ENCODE measurements at places on chromosomes 2 and 18. TPM values are rescaled to one million over a fixed set of nuclear protein-coding genes. Genes with fewer than 3 reads are reported as not detected.

LHCGR gene
- not detected for total RNA-seq

TMEM150A gene
- 6.6 TPM for total RNA-seq

GALNT3 gene
- 7.8 TPM for total RNA-seq

DOK6 gene
- total RNA-seq, result 94.5 TPM

TRIP12 gene
- total RNA-seq, result 300 TPM

NEU4 gene
- total RNA-seq, result 0.63 TPM

GNAL gene
- 59.8 TPM for total RNA-seq

CD8B2 gene
- not detected for total RNA-seq

CROCC2 gene
- total RNA-seq, result under 0.01 TPM

DYNC1I2 gene
- total RNA-seq, result 365 TPM

MYOM1 gene
- total RNA-seq, result 2.2 TPM

UGT1A3 gene
- total RNA-seq, result not detected

METTL4 gene
- 25.4 TPM for total RNA-seq

C1QL2 gene
- 1.6 TPM for total RNA-seq

COL4A3 gene
- 2.5 TPM for total RNA-seq

ING5 gene
- 47.9 TPM for total RNA-seq

ALPI gene
- not detected for total RNA-seq

TMEM247 gene
- total RNA-seq, result not detected

BMP10 gene
- total RNA-seq, result not detected

PLEKHH2 gene
- 12.5 TPM for total RNA-seq

RBM45 gene
- total RNA-seq, result 30.7 TPM

VSNL1 gene
- total RNA-seq, result 19.7 TPM

HOXD9 gene
- not detected for total RNA-seq

KIF5C gene
- 398 TPM for total RNA-seq

DSG4 gene
- total RNA-seq, result not detected

SCG2 gene
- total RNA-seq, result 50.7 TPM

SLC25A52 gene
- total RNA-seq, result 0.94 TPM

CNOT9 gene
- 53.8 TPM for total RNA-seq

KHK gene
- 6.9 TPM for total RNA-seq

PID1 gene
- total RNA-seq, result 36.9 TPM

CHRND gene
- not detected for total RNA-seq

NPAS2 gene
- total RNA-seq, result 10.6 TPM

PLGLB2 gene
- total RNA-seq, result 5.9 TPM

INO80D gene
- total RNA-seq, result 40.7 TPM

MAIP1 gene
- total RNA-seq, result 26.9 TPM

GBX2 gene
- total RNA-seq, result not detected

GPR45 gene
- 0.94 TPM for total RNA-seq

PLA2R1 gene
- total RNA-seq, result 2.2 TPM

GRHL1 gene
- total RNA-seq, result 5.9 TPM

CIB4 gene
- not detected for total RNA-seq

RPL31 gene
- 759 TPM for total RNA-seq

IL1RL1 gene
- total RNA-seq, result not detected

MLPH gene
- not detected for total RNA-seq

CRYGD gene
- not detected for total RNA-seq

LYPD6 gene
- total RNA-seq, result 17.5 TPM

TMEM200C gene
- 12.8 TPM for total RNA-seq
